ENCODE measurements at places on chromosomes 5 and 9. TPM values are rescaled to one million over a fixed set of nuclear protein-coding genes. Genes with fewer than 3 reads are reported as not detected.

DNA sequence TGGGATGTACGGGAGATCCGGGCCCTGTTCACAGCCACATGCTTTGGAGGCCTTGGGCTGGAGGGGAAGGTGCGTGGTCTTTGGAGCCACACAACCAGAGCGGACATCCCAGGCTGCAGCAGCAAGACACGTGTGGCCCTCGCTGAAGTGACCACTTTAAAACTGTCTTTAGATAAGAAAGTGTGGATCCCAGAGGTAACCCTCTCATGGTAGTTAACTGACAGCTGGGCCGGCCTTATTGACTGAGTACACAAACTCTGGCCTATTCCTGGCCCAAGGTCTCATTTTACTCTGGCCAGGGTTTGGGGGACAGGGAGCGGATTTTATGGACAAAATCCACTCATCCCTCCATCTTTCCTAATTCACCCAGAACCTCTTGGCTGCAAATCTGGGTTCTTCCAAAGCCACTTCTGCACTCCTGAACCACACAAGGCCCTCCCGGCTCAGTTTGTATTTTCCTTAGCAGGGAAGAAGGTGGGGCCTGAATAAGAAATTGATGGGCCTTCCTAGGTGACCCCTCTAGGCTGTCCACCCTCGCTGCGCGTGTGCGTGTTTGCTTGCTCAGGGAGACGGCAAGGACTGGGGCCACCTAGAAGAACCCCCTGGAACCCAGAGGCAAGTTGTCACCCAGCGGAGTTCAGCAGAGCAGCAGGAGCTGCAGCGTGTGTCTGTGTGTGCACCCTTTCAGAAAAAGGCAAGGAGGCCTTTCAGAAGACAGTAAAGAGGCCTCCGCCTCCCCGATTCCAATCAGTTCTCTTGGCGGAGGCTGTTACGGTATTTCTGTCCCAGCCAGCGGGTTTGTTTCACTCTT, 73.3 kb upstream of the ORM1 start:
- DNase-seq, result no peak

DNA sequence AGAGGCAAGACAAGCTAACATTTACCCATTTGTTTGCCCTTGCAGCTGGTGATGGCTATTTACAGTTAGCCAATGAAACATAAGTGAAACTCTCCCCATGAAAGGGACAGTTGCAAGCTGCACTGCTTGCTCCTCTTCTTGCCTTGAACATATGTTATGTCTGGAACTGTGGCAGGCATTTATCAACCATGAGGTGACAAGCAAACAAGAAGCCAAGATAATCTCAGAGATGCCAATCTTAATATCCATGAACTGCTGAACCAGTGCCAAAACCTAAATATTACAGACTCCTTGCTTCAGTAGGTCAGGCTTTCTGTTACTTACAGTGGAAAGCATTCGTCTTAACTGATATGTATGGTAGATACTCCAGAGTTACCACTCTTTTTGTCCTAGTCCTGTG, 133.4 kb downstream of the ACTBL2 start:
- DNase-seq, result no peak

GRCh38 chr5:38554861-38555260, 1.6 kb downstream of the LIFR start:
- no peak for DNase-seq

The RGMB gene
- total RNA-seq, result 5.1 TPM

The PDLIM4 gene
- 1.4 TPM for total RNA-seq

Data from CD8-positive, alpha-beta memory T cell (primary cell).